CD4-positive, alpha-beta T cell treated with Interleukin-15 for 4 hours (primary cell): ENCODE measurements at places on chromosomes 13 and 19.

- peak; percentile 57 for DNase-seq
Observed at GRCh38 chr19:10568062-10568825, 535 bp downstream of the CDKN2D start.

GRCh38 chr19:19006213-19006612 lies 27.1 kb downstream of the SUGP2 start:
- no peak for DNase-seq

DNA sequence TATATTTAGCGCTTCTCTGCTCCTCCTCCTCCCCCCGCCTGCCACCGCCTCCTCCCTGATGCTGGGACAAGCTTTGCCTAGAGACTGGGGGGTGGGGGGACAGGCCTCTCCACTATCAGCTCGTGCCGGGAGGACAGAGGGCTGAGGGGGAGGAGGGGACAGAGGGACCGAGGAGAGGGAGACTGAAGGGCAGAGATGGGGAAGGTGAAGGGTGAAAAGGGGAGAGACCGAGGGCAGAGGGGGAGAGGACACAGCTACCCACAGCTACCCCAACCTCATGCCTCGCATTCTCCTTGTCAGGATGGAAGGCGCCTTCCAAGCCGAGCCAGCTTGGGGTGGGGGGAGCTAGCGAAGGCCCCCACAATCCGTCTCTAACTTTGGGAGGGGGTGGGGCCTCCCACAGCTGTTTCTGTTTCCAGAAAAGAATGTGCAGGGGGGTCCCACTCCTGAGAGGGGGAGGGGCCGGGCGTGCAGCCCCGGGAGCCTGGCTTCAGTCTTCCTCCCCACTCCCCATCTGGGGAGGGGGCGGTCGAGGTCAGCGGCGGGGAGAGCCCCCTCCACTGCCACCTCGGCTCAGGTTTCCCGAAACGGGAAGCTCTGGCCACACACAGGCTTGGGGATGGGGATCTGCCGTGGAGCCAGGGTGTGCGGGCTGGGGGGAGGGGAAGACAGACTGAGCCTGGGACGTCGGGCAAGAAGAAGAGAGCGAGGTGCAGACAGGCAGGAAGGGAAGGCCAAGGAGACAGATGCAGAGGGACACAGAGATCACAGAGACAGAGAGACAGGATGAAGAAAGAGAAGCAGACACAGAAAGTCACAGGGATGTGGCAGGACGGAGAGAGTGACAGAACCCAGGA lies 1.6 kb downstream of the DACT3 start:
- DNase-seq = no peak

DNA sequence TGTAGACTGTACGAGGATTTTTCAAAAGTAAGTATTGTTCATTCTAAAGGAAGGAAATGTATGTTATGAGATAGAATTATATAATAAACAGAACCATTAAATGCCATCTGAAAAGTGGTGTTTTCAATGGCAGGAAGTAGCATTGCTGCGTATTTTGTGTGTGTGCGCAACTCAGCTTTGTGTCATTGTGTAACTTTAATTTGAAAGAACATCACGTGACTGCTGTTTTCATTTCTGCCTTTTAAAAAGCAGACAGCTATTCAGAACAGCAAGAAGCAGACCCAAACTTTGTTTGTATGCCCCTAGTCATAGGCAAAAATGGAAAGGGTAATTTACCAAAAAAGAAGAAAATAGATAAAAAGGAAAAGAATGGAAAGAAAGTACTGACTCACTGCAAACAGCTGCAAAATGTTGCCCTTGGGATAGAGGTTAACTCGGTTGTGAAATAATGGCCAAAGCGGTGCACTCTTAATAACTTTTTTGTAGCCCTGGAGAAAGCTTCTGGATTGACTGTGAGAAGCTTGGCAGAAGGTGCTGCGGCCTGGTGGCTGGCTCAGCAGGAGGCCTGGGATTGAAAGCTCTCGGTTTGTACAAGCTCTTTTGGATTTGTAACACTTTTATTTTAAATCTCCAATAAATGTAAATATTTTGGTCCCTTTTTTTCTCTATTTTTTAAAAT lies 97.3 kb downstream of the GGACT start:
- no peak for DNase-seq

GRCh38 chr13:19158526-19159174 lies 23.0 kb downstream of the TUBA3C start:
- no peak for DNase-seq

GRCh38 chr13:85772367-85772766 lies 26.9 kb downstream of the SLITRK6 start:
- no peak for DNase-seq

GRCh38 chr13:41156620-41157019 lies 24.0 kb upstream of the KBTBD6 start:
- no peak for DNase-seq
